ENCODE measurements at places on chromosomes 12 and 14.

DNA sequence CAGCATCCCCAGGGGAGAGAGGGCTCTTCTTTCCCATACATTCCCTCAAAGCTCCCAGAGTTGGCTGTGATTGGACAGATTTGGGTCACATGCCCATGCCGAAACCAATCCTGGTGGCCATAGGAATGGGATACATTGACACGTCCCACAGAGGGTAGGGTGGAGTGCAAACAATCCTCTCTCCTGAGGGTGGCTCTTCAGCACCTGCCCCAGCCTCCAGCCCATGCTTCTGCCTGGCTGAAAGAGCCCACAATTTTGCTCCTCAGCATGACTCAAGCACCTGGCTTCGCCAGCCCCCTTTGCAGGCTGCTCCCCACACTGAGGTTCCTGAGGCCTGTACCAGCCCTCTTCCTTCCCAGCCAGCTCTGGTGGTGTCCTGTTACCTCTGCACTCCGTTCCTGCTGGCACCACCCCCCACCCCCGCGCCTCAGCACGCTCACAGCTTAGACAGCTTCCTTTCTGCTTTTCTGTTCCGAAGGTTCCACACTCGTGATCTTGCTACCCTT, 71.7 kb downstream of the CCDC92 start:
- DNase-seq = no peak

GRCh38 chr12:56520506-56520905, 1.1 kb upstream of the RBMS2 start:
- DNase-seq = no peak

GRCh38 chr12:96233939-96234461, 39.8 kb downstream of the ELK3 start:
- DNase-seq = no peak

- no peak for DNase-seq
Measured at GRCh38 chr12:48978741-48979601, 849 bp downstream of the WNT1 start.

- no peak for DNase-seq
Measured at GRCh38 chr14:33315721-33316120, 377.0 kb downstream of the NPAS3 start.

GRCh38 chr12:51521554-51522276, 69.3 kb upstream of the SCN8A start:
- DNase-seq = no peak

DNA sequence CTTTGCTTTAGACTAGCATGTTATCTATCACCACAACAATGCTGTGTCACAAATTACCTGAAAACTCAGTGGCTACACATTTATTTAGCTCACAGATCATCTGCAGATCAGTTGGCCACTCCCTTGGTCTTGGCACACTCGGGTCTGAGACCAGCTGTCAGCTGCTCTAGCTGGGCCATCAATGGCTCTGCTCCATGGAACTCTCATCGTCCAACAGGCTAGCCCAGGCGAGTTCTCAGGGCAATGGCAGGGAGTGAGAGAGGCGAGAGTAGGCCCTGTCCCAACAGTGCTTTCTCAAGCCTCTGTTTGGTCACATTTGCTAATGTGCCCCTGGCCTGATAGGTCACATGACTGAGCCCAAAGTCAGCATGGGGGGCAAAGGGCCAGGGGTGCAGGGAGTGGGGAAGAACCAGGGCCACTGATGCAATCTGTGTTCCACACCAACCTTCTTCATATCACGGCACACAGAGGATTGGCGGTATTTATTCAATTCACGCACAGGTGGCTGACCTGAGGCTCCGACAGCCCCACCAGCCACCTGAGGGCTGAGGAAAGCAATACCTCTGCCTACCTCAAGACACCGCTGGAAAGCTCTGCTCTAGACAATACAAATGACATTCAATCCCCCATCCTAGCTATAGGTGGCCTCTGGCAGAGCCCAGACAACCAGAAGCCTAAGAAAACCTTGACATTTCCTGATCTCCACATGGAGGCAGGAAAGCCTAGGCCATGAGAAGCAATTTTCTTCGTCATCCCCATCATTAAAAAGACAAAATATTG, 82.5 kb downstream of the NT5DC3 start:
- no peak for DNase-seq

DNA sequence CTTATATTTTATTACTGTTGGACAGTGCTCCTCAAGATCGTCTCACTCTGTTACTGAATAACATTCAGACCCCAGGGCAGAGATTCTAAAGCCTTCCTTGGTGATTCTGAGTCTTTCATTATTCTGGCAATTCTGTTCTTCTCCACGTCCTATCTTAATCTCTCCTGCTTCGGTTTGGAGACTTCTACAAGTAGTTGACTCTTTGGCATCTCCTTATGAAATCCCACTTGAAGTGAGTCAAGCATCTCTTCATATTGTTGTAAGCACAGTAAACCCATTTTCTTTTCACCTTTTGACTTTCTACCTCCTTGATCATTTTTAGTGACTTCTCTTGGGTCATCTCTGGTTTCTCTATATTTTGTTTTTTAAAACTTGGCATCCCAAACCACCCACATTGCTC, 132.8 kb downstream of the SAMD4A start:
- DNase-seq = no peak

- no peak for DNase-seq
Measured at GRCh38 chr12:95385246-95386035, 88.5 kb upstream of the METAP2 start.

- DNase-seq = no peak
Measured at GRCh38 chr14:63745858-63746425, 18.1 kb upstream of the SGPP1 start.

DNA sequence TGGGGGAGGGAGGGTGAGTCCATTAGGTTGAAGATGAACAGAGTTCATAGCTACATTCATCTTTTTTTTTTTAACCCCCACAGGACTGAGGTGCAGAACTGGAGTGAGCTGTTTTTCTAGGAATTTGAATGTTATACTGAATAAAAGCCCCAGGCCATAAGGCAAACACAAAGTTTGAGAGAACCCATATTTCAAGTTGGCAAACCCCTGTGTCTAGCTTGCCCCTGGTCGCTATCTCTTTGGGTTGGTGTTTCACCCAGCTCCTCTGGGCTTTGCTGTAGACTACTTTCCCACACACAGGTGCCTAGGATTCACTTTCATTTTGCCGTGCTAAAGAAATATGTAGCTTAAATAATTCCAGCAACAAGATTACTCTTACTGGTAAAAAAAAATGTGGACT, 5.2 kb upstream of the LMO3 start:
- DNase-seq = no peak

DNA sequence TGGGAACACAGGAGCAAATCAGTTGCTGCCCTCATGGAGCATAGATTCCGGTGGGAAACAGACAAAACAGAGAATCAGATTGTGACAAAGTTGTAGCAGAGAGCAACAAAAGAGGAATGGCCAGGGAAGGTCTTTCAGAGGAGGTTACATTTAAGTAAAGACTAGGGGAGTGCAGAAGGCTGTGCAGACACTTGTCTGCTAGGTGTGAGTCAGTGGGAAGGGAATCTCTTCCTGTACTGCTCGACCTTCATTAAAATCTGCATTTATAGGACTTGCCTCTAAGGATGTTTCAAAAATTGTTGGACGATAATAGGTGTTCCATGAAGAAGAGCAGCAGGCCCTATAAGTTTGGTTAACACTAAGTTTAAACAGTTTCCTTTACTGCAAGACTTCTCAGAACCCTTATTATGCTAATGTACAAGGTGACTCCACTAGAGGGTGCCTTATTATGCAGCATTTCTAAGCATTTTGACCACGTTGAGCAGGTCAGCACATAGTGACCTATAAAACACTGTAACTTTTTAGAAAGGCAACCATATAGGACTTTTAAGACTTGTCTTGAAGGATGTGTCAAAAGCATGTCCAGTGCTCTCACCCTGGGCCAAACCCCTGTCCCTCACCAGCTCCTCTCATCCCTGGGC, 91.8 kb upstream of the RIC8B start:
- DNase-seq = no peak

GRCh38 chr14:24422694-24423601, 6.5 kb downstream of the CBLN3 start:
- no peak for DNase-seq

DNA sequence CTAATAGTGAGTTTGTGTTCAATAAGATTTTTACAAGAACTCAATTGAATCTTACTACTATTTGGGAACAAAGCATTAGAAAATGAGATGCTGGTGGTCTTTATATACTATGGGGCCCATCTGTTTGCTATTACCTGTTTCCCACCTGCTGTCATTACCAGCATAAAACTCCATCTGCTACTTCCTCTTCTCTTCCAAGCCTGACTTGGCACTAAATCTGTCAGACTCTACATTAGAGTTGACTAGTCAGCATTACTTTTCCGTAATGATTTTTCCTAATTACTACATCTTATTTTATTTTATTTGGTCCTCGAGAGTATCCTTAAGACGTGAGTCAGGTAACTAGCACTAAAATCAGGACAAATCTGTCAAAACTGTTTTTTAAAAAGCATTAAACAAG, 68.1 kb upstream of the KRR1 start:
- DNase-seq = no peak
